ENCODE measurements at places on chromosomes 2 and 18.

DNA sequence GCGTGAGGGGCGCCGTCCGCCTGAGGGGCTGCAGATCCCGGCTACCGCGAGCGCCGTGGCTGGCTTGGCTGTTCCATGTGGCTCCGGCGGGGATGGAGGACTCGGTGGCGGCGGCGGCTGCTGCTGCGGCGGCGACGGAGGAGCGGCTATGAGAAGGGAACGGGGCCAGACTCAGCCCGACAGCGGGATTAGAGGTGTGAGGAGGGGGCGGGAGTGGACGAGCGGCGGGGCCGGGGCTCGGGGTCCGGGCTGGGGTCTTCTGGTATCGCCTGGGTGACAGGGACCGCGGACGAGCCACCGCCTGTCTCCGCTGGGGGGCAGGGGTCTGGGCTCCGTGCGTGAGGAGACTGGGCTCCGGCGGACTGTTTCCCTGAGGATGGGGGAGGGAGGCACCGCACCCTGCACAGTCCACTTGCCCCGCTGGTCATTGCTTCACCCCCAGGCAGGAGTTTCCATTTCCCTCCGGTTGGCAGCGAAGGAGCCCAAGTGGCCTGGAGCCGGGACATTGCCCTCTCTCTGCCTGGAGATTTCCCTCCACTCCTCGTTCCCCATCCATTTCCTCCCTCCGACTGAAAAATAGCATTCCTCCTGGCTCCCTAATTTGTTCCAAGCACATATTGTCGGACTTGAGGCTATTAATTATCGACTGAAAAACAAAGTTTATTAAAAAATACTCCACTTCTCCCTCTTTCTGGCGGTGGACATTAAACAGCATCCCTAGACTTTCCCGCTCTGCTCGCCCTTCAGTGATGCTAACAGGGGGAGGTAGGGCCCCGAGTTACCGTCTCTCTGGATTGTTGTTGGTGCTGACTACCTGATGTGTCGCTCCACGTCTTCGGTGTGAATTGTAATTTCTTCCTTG lies 577 bp downstream of the EHBP1 start:
- peak; percentile 11 for DNase-seq

- no peak for DNase-seq
Measured at GRCh38 chr2:98828369-98828744, 97.4 kb upstream of the MGAT4A start.

DNA sequence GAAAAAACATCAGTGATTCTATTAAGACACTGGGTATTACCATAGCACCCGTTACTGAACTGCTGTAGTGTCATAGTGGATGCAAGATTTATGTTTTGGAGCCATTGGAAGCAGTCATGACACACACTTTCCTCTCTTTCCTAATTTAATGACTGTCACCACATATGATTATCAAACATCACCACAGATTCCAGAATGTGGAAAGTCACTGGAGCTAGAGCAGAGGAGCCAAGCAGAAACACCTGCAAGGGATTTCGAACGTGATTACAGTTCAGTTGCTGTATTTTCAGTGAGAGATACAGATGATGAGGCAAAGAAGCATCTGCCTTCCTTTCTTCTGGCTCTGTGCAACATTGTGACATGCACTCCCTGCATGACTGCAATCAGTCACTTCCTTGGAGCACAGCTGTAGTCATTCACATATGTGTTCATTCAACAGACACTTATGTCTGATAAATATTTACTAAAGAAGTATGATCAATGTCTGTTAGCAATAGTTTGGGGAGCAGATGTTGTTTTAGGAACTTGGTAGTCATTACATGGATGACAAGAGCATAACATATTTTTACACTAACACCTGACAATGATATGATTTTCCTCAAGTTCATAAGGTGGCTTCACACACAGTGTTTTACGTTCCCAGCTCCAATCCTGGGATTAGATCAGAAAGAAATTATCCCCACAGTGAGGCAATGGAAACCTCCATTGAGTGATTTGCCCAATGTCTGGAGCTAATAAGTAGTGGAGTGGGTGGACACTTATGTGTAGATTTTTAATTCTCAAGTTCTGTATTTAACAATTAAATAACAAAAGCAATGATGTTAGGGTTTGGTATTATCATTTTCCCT lies 416.6 kb downstream of the PLCL1 start:
- DNase-seq: no peak

DNA sequence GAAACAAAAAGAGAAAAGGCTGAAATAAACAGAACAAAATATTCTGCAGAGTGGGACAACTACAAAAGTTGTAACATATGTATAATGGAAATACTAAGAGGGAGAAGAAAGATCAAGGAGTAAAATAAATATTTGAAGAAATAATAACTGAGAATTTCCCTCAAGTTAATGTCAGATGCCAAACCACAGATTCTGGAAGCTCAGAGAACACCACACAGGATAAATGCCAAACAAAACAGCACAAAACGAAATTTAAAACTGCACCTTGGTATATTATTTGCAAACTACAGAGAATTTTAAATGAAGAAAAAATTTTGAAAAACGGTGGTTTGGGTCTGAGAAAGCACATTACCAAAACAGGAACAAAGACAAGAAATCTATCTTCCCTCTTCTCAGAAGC lies 1588.9 kb upstream of the TMEFF2 start:
- no peak for DNase-seq

- DNase-seq: no peak
Measured at GRCh38 chr2:240440251-240440650, 4.8 kb downstream of the GPC1 start.
